ENCODE measurements at places on chromosomes 1 and 21.
A peak's percentile ranks its signal among the peaks of the same experiment; 100 is the strongest.

GRCh38 chr1:36109041-36109679 lies 15.9 kb downstream of the COL8A2 start:
- H3K4me1 ChIP-seq = peaks cover 47% of the 10 kb centered on the region
- H3K36me3 ChIP-seq = no peaks in the 10 kb centered on the region
- H3K27me3 ChIP-seq = no peaks in the 10 kb centered on the region
- H3K4me3 ChIP-seq = peak overlapping the region; percentile 27
- DNase-seq = peak; percentile 80

GRCh38 chr1:94799206-94799605 lies 21.0 kb upstream of the SLC44A3 start:
- H3K27ac ChIP-seq = no peak overlapping the region
- no peak overlapping the region for H3K4me3 ChIP-seq
- peaks cover 2% of the 10 kb centered on the region for H3K27me3 ChIP-seq
- no peak for DNase-seq
- no peaks in the 10 kb centered on the region for H3K36me3 ChIP-seq
- peaks cover 12% of the 10 kb centered on the region for H3K4me1 ChIP-seq

DNA sequence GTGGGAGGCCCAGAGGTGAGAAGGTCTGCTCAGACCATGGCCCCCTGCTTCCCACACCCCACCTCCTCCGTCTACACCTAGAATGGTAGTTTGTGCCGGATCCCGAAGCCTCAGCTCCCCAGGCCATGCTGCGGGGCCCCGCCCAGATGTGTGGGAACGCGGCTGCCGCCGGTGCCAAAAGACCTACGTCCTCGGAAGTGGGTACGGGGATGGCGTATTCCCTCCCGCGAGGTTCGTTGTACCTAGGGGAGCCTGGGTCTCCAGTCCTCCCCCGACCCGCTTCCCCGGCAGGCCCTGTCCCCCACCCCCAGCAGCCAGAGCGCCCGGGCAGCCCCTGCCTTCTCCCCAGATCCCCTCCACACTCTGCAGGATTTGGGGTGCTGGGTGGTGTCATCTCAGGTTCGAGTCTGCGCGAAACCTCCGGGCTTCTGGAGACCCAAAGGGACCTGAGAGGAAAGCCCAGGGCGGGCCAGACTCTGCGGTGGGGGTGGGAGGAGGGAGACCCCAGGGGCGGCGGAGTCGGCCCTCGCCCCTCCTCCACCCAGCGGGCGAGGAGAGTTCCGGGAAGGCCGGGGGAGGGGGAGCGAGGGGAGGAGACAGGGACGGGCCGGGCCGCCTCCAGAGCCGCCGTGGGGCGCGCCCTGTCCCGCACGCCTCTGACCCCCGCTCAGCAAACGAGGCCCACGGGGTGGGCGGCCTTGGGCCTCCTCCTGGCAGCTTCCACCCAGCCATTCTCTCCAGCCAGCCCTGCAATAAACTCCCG lies 6.2 kb upstream of the PRDM16 start:
- peaks cover 8% of the 10 kb centered on the region for H3K27me3 ChIP-seq
- no peak overlapping the region for H3K4me3 ChIP-seq
- no peaks in the 10 kb centered on the region for H3K36me3 ChIP-seq
- H3K27ac ChIP-seq = no peak overlapping the region
- H3K4me1 ChIP-seq = no peaks in the 10 kb centered on the region

DNA sequence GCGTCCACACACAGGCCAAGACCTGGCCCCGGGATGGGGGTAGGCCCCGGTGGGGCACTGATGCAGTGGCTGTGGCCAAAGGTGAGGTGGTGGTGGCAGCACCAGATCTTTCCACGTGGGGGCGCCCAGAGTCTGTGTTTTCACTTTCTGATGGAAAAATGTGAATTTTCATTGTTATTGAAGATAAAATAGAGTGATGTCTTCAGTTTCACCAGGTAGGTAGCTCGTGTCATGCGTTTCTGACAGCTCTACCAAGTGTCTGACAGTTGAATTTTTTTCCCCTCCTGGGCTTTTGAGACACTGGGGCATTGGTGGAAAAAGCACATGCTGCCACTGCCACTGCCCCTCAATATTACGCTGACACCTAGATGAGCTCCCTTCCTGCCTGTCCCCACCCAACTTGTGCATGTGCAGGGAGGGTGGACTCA lies 40.0 kb upstream of the MAGOH start:
- no peak overlapping the region for H3K4me3 ChIP-seq
- no peaks in the 10 kb centered on the region for H3K4me1 ChIP-seq
- H3K36me3 ChIP-seq = peaks cover 48% of the 10 kb centered on the region
- no peaks in the 10 kb centered on the region for H3K27me3 ChIP-seq
- peak; percentile 78 for DNase-seq

DNA sequence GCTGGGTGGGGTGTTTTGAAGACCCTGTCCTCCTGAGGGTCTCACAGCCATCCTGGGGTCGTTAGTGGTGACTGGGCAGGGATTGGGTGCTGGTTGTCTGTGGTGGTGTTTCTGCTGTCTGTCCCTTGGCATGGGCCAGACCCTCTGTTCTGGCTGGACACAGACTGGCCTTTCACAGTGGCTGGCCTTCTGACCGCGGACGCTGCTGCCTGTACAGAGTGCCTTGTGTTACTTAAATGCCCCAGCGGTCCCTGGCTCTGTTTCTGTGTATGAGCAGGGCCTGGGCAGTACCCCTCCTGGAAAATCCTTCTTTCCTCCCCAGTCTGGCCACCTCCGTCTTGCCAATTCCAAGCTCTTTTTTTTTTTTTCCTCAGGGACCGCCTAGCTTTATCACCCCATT lies 50.9 kb downstream of the SH3BGR start:
- no peak overlapping the region for H3K4me3 ChIP-seq
- H3K27ac ChIP-seq = no peak overlapping the region
- no peak for DNase-seq
- no peaks in the 10 kb centered on the region for H3K36me3 ChIP-seq
- no peaks in the 10 kb centered on the region for H3K4me1 ChIP-seq
